ENCODE measurements at places on chromosomes 6 and 20.

- H3K4me1 ChIP-seq: peaks cover 27% of the 10 kb centered on the region
- H3K27ac ChIP-seq: no peak overlapping the region
- DNase-seq: no peak
- H3K4me3 ChIP-seq: no peak overlapping the region
Measured at GRCh38 chr6:108078191-108078590, 3.6 kb upstream of the OSTM1 start.

DNA sequence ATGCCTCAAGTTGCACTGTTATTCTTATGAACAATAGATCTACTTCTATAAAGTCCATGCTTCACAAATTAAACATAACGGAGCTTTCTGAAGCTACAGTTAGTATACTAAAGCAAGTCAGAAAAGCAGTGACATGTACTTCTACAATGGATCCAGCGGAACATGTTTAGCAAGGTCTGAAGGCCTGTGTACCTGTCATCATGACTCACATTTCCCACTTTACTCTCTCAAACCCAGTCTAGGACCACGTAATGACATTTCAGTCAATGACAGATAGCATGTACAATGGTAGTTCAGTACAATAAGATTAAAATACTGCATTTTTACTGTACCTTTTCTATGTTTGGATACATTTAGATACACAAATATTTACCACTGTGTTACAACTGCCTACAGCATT is 132.1 kb downstream of the MMS22L start:
- no peaks in the 10 kb centered on the region for H3K4me1 ChIP-seq
- H3K36me3 ChIP-seq: no peaks in the 10 kb centered on the region
- H3K27me3 ChIP-seq: no peaks in the 10 kb centered on the region
- H3K4me3 ChIP-seq: no peak overlapping the region
- H3K27ac ChIP-seq: no peak overlapping the region

GRCh38 chr6:133774356-133774755 is 114.6 kb upstream of the TCF21 start:
- H3K27me3 ChIP-seq: no peaks in the 10 kb centered on the region
- peak overlapping the region; percentile 29 for H3K27ac ChIP-seq
- no peak for DNase-seq
- H3K36me3 ChIP-seq: no peaks in the 10 kb centered on the region
- H3K4me1 ChIP-seq: no peaks in the 10 kb centered on the region
- H3K4me3 ChIP-seq: no peak overlapping the region

DNA sequence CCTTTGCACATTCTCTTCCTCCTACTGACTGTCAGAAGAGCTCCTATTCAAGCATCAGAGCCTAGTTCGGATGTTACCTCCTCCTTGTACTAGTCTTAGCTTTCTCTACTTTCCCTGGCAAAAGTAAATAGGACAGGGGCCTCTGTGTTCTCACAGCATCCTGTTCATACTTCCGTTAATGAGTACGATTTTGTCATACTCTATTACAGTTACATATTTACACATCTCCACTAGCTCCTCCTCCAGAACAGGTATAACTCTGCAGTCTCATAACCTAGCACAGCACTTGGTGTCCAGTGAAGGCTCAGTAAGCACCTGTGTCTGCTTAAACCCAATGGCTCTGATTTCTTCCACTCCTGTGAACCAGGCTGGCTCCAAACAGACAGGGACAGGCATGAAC is 7.0 kb downstream of the ELMO2 start:
- H3K4me3 ChIP-seq: no peak overlapping the region
- no peaks in the 10 kb centered on the region for H3K27me3 ChIP-seq
- no peak for DNase-seq

DNA sequence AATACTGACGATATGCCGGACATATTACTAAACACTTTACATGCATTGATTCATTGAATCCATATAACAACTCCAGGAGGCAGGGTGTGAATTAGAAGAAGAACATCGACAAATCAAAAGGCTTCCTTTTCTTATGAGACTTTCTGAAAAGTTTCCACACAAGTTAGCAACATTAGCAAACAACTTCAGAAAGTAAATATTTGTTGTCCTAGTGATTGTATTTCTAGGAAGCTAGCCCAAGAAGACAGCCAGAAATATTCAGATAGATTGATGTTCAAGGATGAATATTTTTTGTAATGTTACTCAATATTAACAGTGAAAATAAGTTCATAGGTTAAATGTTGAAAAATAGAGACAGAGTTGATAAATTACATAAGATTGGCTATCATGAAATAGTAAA is 120.6 kb downstream of the GFRAL start:
- H3K4me3 ChIP-seq: no peak overlapping the region
- H3K4me1 ChIP-seq: no peaks in the 10 kb centered on the region
- H3K27me3 ChIP-seq: no peaks in the 10 kb centered on the region
- H3K27ac ChIP-seq: no peak overlapping the region
- no peak for DNase-seq
- no peaks in the 10 kb centered on the region for H3K36me3 ChIP-seq

DNA sequence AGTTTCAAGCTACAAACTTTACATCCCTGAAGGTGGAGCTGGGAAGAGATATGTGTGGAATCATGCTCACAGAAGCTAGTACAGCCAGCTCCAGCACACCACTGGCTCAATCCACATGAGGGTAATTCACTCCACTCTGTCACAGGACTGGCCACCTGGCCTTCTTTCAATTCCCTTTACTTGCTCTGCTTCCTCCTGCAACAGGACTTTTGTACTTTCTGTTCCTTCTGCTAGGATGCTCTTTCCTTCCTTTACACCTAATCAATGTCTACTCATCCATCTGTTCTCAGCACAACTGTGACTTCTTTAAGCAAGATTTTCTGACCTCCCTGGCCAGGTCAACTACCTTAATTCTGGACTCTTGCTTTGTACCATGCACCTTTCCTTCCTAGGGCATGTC is 39.4 kb upstream of the MYB start:
- H3K27me3 ChIP-seq: no peaks in the 10 kb centered on the region
- H3K4me3 ChIP-seq: no peak overlapping the region
- no peak overlapping the region for H3K27ac ChIP-seq
- no peaks in the 10 kb centered on the region for H3K36me3 ChIP-seq
- no peaks in the 10 kb centered on the region for H3K4me1 ChIP-seq
- no peak for DNase-seq

GRCh38 chr20:25063981-25064380 is 6.0 kb upstream of the ACSS1 start:
- H3K4me1 ChIP-seq: no peaks in the 10 kb centered on the region
- H3K27ac ChIP-seq: no peak overlapping the region
- H3K27me3 ChIP-seq: peaks cover 21% of the 10 kb centered on the region
- DNase-seq: no peak
- no peaks in the 10 kb centered on the region for H3K36me3 ChIP-seq
- H3K4me3 ChIP-seq: no peak overlapping the region

DNA sequence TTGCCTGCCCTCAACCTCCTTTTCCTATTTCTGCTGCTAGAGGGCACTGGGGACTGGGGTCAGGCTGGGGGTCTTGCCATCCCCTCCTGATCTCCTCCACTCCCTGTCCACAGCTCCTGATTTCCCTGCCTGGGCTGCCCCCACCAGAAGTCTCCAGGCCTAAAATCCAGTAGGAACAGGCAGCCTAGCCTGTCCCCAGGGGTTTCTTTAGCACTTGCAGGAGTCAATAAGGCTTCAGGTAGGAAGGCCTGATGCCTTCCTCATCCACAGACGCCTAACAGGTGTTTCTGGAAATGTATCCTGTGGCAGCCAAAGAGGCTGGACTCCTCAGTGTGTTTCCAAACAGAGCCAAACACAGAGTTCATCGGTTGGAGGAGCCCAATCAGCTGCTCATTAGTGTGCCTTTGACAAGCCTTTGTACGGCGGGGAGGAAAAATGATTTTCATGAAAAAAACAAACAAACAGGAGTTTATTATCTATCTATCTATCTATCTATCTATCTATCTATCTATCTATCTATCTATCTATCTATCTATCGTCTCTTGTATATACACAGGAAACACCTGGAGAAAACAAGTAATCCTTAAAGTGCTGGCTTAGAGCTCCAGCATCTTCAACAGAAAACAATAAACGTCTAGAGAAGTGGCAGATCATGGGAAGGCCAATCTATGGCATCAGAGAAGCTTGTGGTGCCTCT is 3.7 kb upstream of the RAET1E start:
- no peaks in the 10 kb centered on the region for H3K27me3 ChIP-seq
- no peaks in the 10 kb centered on the region for H3K4me1 ChIP-seq
- no peak overlapping the region for H3K4me3 ChIP-seq
- H3K36me3 ChIP-seq: no peaks in the 10 kb centered on the region

Measured in trophoblast cell (in vitro differentiated cells and primary cell).